Left lobe of liver (tissue), 2 donors: ENCODE measurements at places on chromosomes 16 and 17. TPM values are rescaled to one million over a fixed set of nuclear protein-coding genes. Genes with fewer than 3 reads are reported as not detected.
A peak's percentile ranks its signal among the peaks of the same experiment; 100 is the strongest.

GRCh38 chr17:5118219-5118618, 2.4 kb downstream of the USP6 start:
- no peak for DNase-seq

DNA sequence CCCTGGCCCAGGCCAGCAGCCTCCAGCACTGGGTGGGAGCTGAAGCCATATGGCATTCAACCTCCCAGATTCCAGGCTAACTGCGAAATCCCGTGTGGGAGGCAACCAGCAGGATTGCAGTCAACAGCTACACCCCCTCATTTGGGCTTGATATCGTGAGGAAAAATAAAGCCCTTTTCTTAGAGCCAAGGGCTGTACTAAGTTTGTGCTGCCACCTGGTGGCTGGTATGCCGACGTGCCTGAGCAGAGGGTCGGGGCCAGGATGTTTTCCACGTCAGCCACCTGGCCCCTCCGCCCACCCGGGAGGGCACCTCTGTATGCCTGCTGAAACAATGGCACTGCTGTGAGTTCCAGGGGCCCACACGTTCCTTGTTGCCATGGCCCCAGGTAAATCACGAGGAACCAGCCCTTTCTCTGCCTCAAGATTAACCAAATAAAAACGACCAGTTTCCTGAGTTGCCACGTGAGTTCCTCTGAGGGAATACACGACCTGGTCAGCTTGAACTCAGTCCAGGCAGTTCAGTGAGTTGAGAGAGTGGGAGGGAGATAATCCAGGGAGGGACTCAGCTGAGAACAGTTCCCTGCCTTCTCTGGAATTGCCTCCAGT, 9.0 kb downstream of the TMEM98 start:
- DNase-seq = peak; percentile 57

- DNase-seq = no peak
Observed at GRCh38 chr16:89536886-89537548, 23.5 kb upstream of the RPL13 start.

The RFNG gene
- total RNA-seq = 45.8 TPM

- DNase-seq = no peak
Observed at GRCh38 chr16:51129105-51129504, 22.0 kb downstream of the SALL1 start.

GRCh38 chr16:77273-77806, 685 bp upstream of the MPG start:
- DNase-seq = no peak

DNA sequence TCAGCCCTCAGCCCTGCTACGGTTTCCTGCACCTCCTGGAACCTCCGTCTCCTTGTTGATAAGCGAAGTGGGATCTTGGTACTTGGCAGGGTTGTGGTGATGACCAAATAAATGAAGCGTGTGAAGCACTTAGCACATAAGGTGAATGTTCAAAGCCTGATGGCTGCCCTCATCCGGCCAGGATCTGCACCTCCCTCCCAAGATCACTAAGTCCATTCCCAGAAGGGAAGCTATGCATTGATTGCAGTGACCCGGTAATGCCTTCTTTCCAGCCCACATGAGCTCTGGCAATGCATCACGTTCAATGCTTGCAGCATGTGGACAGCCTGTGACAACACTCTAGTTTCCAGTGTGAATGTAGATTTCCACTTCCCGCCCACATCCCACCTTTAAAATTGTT, 24.9 kb upstream of the RHOT1 start:
- DNase-seq = no peak

The TOM1L1 gene
- total RNA-seq = 55.8 TPM

- DNase-seq = no peak
Observed at GRCh38 chr16:27330542-27330941, 16.8 kb downstream of the IL4R start.

GRCh38 chr17:51662204-51663056, 402.1 kb downstream of the UTP18 start:
- DNase-seq = no peak

The KRTAP2-3 gene
- total RNA-seq = not detected

- no peak for DNase-seq
Observed at GRCh38 chr16:19356024-19356952, 61.4 kb upstream of the TMC5 start.

GRCh38 chr17:82517230-82517865, 2.2 kb upstream of the FOXK2 start:
- DNase-seq = no peak

DNA sequence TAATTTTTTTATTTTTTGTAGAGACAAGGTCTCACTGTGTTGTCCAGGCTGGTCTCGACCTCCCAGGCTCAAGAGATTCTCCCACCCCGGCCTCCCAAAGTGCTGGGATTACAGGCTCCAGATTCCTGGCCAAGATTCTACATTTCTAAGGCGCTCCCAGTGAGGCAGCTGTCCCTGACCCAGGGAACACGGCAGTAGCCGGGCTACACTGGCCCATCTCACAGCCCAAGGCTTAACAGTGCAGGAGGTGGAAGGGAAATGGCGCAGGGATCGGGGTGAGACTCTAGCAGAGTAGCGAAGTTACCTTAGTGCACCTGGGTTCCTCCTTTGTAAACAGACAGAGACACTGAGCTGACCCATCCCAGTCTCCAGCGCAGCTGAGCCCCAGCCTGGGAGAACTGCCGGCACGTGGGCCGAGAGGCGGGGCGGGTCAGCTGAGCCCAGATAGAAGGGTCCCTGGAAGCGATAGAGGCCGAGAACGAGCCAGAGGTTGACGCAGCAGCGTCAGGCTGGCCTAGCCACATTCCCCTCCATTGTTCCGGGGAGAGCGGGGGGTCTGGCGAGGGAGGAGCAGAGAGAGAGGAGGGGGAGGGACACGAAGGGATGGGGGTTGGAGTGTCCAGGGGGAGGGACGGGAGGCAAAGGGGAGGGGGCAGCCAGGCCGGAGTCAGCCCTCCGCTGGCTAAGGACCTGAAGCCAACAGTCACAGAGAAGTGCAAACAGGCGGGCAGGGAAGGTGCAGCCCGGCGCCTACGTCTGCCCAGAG, 2.5 kb downstream of the CARHSP1 start:
- DNase-seq = peak; percentile 77

- no peak for DNase-seq
Observed at GRCh38 chr17:45292696-45293412, 24.0 kb downstream of the MAP3K14 start.

The FOXL1 gene
- 0.28 TPM for total RNA-seq

- DNase-seq = no peak
Observed at GRCh38 chr16:83403761-83404160, 404.0 kb upstream of the HSBP1 start.

DNA sequence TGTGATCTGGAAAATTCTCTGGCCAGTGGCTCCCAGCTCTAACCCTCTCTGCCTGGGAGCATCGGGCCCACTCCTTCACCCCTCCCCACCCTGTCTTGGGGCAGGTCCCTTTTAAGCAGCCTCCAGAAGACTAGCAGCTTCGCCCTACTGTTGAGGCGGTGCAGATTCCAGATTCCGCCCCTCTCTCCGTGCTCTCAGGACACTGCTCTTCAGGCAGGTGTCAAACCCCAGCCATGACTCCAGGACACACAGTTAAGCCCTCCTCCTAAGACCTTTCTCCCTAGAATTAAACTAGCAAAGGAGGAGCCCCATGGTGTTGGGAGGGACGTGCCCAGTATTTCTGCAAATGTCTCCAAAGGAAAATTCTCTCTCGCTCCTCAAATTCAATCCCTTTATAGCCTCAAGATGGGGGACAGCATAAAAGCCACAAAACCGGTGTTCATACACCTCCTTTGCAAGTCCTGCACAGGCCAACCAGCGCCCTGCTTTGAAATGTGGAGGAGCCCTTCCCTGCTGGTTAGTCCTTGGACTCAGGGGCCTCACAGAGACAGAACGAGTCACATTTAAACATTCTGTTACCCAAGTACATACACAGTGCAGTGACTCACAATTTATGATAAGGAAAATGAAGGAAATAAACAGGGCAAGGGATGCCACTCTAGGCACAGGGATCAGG, 7.2 kb downstream of the LPO start:
- DNase-seq = no peak

- no peak for DNase-seq
Observed at GRCh38 chr17:13099089-13099735, 81.4 kb upstream of the ELAC2 start.

GRCh38 chr16:53936052-53936451, 232.1 kb downstream of the FTO start:
- DNase-seq = no peak

- DNase-seq = peak; percentile 62
Observed at GRCh38 chr16:89565506-89566372, 5.3 kb downstream of the RPL13 start.

DNA sequence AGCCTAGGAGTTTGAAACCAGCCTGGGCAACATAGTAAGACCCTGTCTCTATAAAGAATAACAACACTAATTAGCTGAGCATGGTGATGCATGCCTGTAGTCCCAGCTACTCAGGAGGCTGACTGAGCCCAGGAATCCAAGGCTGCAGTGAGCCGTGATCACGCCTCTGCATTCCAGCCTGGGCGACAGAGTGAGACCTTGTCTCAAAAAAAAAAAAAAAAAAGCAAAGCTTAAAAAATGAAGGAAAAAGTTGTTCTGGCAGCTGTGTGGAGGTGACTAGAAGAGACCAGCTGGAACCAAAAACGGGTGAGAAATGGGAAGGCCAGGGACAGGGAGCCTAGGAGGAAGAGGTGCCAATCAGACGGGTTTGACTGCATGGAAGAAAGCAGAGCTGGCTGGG, 4.2 kb downstream of the BCL7C start:
- no peak for DNase-seq

GRCh38 chr17:17359271-17359670, 56.1 kb downstream of the NT5M start:
- no peak for DNase-seq

The NKD1 gene
- total RNA-seq = 3.9 TPM

- no peak for DNase-seq
Observed at GRCh38 chr16:23858542-23858941, 22.8 kb downstream of the PRKCB start.
